ENCODE measurements at places on chromosomes 6 and 20.
A peak's percentile ranks its signal among the peaks of the same experiment; 100 is the strongest.

DNA sequence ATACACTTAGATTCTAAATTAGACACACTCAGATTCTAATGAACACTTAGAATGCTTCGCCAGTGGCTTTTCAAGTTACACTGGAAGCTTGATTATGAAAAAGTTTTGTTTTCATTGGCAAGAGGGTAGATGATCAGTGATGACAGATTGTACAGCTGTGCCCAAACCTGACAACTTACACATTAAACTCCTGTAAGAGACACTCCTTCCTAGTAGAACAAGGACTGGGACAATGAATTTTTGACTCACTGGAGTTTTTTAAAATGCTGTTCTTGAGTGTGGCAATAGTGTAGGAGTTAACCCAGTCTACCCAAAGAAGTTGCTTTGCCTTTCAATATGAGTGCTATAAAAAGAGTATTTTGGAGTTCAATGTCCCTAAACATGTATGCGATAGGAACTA lies 140.8 kb downstream of the SLC16A10 start:
- DNase-seq: no peak

DNA sequence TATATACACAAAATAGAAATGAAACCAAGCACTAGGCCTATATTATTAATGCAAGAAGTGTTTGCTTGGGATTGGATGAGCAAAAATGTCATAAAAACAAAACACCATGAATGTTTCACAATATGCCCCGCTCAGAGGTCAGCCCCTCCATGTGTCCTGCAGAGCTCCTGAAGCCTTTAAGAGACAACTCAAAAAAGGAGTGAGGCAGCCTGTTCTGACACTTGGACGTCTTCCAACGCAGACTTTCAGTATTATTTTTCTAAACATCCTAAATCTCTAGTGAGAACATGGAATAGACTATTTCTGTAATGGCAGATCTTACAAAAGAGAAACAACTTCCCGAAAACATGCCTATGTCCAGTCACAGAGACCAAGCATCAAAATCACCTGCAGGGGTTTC lies 322.6 kb downstream of the PRKN start:
- DNase-seq: no peak

GRCh38 chr6:17556014-17556413 lies 44.1 kb upstream of the FAM8A1 start:
- DNase-seq: no peak

DNA sequence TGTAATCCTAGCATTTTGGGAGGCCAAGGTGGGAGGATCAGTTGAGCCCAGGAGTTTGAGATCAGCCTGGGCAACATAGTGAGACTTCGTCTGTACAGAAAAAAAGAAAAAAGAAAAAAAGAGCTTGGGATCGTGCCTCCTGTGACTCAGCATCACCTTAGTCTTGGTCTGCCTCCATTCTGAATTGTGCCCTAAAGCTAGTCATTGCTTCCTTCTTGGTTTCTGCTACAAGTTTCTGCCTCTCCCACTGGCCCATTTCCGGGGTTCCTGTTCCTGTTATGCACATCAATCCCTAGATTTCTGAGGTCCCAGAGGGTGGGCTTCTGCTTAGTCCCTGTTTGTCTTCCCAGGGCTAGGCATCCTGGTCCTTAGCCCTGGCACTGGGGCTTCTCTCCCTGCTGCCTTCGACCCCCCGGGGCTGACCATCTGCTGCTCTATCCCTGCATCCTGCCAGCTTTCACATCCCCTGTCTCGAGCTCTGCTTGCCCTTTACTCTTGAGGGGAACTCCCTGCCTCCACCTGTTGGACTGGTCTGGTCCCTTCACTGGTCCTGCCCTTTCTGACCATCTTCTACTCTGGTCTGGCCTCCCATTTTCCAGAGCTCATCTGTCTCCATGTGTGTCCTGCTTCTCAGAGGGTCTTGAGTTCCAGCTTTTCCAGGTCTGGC lies 77.5 kb upstream of the ESR1 start:
- DNase-seq: no peak

GRCh38 chr6:158242071-158242606 lies 70.1 kb upstream of the TULP4 start:
- no peak for DNase-seq

DNA sequence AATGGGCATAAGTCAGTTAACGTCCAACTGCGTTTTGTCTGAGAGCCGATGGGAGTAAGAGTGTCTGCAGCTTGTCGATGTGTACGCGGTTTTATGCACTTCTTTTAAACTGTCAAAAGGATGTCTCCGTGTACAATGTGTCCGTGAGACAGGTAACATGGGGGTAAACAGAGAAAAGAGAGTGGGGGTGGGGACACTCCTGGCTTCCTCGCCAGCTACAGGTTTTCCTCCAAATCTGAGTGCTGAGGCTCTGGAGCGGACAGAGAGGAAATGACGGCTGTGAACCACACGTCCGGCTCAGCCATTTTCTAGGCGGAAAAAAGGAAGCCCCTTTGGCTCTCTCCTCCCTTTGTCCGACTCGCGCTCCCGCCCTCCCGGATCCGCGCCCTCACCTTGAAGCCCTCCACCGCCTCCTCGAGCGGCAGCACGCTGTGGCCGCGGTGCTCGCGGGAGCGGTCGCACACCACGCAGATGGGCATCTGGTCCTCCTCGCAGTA lies 916 bp downstream of the TRIM27 start:
- DNase-seq: peak; percentile 65

- DNase-seq: no peak
Measured at GRCh38 chr6:50850223-50851048, 31.8 kb downstream of the TFAP2B start.

DNA sequence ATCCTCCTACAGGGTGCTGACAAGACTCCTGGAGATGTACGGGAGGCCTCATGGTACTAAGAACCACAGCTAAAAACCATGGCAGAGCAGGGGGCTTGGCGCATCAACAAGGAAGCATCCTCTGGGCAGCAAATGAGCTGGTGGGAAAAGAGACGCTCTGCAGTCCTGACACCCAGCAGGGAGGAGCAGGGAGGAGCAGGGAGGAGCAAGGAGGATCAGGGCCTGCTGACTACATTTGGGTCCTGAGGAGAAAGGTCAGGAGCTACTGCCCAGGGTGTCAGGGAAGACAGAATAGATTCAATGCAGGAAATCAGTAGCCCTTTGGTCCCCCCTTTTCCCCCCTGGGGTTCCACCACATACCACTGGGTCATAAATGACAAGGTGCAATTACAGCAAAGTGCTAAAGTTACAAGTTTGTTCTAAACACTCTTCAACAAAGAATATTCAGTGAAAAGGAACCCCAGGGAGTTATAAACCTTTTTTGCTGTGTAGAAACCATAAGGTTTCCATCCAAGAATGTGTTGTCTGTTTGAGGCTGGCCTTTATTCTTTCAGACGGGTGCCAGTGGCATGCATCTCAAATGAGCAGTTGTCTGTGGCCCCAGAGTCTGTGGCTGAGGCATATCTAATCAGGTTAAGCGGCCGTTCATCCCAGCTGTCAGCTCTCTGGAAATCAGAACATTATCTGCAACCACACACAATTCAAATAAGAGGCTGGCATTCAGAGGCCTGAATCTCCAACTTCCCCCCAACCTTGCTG lies 325.0 kb downstream of the CDC5L start:
- no peak for DNase-seq

- DNase-seq: no peak
Measured at GRCh38 chr6:21713481-21713880, 119.9 kb downstream of the SOX4 start.

- DNase-seq: no peak
Measured at GRCh38 chr6:28335040-28335563, 846 bp downstream of the ZSCAN31 start.

- DNase-seq: no peak
Measured at GRCh38 chr6:131277591-131277990, 142.3 kb downstream of the AKAP7 start.

DNA sequence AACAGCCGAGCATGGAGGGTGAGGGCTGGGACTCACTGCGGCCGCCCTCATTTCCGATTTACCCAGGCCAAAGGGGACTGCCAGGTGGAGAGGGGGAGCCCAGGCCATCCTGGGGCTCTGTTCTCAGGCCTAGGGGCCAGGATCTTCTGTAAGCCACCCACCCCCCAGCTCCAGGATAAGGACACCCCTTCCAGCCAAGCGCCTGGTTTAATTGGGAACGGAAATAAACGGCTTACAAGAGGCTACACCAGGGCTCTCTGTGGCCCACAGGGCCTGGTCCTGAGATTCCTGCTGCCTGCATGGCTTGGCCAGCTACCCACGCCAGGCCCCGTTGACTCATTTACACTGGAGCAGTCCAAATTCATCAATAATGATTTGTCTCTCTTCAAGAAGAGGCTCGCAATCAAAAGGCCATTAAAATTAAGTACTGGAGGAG lies 68.1 kb upstream of the TOP1 start:
- DNase-seq: no peak

DNA sequence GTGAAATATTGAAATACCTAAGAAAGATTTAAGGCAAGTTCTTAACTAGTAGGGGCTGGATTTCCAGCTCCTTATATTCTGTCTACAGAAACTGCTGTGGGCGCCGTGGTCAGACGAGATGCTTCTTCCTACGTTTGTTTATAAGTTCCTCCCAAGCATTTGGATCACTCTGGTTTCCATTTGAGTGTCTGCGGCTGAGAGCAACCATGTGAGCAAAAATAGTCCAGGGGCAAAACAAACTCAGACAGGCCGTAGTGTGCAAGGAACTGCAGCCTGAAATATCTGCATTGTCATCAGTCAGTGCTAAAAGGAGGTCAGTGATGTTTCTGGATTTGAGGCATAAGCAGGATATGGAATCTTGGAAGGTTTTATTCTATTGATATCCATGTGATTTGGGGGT lies 485.9 kb upstream of the JAG1 start:
- DNase-seq: no peak

DNA sequence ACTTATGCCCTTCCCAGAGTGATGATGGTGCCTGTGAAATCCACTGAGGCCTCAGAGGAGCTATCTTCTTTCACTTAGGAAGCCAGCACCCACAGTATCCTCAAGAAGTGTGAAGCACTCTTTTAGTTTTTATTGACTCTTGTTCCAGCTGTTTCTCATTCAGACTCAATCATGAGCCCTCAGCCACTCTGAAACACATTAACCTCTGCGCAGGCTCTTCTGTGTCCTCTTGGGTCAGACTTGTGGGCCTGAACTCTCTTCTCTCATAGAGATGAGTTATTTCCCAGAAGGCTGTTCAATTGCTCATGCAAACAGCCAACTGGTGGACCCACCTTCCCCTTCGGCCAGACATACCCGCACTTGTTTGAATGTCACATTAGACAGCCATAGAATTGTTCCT lies 27.8 kb upstream of the PREP start:
- no peak for DNase-seq

DNA sequence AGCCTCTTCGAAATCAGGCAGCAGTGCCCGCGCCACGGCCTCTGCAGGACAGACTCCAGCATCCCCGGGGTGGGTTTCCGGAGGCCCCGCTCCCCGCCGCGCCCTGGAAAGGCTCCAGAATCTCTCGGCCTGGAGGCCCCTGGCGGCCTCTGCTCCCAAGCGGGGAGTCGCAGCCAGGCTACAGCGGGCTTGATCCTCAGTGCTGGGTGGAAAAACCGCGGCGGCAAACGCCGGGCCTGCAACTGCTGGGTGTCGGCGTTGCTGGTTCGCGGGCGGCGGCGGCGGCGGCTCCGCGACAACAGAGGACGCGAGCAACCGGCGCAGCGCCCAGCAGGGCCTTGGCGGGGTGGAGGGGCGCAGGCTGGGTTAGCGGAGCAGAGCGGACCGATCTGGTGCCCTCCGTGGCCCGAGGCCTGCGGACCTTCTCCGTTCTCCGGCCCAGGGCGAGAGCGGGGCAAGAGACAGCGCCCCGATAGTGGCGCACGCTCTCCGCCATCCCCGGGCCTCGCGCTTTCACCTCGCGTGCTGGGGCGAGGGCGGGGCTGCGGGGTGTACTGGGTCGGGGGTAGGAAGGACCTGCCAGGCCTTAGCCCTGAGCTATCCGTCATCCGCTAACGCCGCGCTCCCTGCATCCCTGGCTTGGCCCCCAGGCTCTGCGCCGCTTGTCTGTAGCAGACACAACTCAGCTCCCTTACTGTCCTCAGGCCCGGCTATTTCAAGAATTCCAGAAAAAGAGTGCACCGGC lies 3.4 kb upstream of the ZNF292 start:
- DNase-seq: no peak

GRCh38 chr6:87822011-87822410 lies 120.0 kb upstream of the AKIRIN2 start:
- no peak for DNase-seq

DNA sequence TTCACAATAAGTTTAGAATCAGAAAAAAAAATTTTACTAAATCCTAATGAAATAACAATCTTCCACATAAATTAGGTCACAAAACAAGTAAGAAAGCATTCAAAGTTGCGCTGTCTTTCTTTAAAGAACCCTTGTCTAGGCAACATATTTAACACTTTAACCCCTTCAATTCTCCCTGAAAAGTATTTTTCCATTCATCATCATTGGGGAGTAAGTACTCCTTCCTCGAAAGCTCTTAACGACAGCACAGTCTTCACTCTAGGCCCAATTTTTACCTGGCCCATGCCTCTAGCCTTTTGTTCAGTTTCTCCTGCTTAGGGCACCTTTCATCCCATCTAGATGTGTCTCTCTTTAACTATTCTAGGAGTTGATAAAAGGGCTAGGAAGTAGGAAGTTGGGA lies 2.6 kb downstream of the TSPYL1 start:
- no peak for DNase-seq

DNA sequence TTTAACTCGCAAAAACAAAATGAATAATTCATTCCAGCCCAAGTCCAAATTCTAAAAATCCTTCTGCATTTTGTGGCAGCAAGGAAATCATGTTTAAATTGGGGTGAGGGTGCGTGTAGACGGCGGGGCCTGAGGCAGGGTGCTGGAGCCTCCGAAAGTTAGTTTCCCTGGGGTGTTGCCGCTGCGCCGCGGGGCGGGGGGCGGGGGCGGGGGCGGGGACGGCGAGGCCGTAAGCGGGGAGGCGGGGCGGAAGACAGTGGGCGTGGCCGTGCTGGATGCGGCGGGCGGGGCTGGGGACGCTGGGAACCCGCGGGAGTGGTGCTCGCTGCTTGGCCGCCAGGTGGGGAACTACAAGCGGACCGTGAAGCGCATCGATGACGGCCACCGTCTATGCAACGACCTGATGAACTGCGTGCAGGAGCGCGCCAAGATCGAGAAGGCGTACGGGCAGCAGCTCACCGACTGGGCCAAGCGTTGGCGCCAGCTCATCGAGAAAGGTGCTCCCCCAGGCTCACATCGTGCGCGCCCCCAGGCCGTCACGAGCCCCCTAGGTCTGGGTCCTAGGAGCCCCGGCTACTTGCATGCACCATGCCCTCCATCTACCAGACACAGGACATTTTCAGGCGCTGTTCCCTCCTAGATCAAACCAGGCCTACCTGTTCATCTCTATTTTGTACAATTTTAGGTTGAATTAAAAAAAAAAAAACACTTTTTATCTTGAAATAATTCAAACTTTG lies 29.0 kb downstream of the SPDEF start:
- DNase-seq: peak; percentile 93

DNA sequence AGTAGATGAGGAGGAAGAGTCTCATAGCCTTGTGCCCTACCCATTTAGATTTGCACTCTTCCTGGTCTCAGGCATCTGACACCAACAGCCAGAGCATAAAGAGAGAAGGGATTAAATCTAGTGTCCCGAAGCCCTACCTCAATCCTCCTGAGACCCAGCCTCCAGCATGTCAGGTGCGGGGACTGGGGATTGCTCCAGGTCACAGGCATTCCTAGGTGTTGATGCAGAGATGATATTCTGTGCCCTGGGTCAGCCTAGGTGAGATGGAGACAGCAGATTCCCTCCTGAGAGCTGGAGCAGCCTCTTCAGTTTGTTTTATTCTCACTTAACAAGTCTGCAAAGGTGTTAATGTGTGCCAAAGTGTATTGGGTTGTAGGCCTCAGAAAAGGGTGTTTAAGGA lies 89.8 kb downstream of the ANKRD6 start:
- no peak for DNase-seq
